ENCODE measurements at places on chromosomes 16 and 17.
A peak's percentile ranks its signal among the peaks of the same experiment; 100 is the strongest.

DNA sequence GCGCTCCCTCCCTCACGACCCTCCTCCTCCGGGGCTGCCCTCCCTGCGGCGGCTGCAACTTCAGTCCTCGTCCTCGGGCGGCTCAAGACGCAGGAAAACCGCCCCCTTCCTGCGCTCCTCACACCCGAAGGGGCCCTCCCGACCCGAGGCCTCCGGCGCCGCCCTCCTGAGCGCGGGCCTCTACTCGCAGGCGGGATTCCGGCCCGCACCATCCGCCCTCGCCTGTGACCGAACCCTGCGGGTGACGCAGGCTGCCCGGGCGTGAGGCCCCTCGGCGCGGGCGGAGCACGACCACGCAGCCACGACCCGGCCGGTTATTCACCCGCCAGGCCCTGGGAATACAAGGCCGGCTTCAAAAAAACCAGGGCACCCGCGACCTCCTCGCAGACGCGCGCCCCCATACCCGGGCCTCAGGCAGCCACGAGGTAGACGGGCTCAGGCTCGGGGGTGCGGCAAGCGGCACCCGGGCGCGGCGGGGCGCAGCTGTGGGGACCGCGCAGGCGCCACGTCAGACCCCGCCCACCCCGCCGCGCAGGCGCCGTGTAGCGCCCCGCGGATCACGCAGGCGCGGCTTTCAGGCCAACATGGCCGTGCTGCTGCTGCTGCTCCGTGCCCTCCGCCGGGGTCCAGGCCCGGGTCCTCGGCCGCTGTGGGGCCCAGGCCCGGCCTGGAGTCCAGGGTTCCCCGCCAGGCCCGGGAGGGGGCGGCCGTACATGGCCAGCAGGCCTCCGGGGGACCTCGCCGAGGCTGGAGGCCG lies at the start of gene SPG7:
Gene SPG7, plus strand, starts transcription at position 570 of the 757 bp plus-strand sequence. Its CDS starts 15 bp downstream, at position 585.
- DNase-seq, result peak; percentile 92

DNA sequence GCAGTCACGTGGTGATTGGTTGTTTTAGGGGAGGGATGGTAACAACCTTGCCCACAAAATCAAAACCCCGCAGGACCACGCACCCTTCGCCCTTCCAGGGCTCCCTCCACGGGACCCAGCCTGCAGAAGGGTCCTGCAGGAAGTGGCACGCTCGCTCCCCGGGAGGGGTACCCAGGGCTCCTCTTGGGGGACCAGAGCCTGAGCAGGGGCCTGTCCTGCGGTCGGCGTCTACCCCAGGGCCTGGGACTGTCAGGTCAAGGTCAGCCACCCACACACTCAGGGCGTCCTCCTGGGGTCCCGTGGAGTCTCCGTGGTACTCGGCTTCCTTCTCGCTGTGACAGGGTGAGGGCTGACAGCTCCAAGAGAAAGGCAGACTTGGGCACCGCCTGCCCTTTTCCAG lies 33.9 kb downstream of the ZNF469 start:
- DNase-seq, result no peak

- DNase-seq, result no peak
These were observed 2.2 kb downstream of the GSPT1 start for GRCh38 chr16:11913425-11914079.

DNA sequence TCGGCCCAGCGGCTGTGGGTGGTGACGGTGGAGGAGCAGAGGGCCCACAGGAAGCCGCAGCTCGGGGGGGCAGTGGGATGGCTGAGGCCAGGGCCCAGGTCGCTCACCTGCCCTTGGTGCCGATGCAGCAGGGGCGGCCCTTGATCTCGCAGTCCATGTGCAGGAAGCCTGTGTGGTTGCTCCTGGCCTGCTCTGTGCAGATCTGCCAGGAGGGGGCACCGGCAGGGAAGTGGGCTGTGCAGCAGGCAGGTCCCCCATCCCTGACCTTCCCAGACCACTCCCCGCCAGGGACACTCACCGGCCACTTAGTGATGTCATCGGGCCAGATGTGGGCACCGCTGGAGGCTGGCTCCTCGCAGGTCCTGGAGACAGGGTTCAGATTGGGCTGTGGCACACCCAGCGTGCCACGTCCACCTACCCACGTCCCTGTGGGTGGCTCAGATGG lies 6.2 kb downstream of the AANAT start:
- DNase-seq, result peak; percentile 68

GRCh38 chr16:46970089-46970488 lies 3.4 kb downstream of the DNAJA2 start:
- no peak for DNase-seq

DNA sequence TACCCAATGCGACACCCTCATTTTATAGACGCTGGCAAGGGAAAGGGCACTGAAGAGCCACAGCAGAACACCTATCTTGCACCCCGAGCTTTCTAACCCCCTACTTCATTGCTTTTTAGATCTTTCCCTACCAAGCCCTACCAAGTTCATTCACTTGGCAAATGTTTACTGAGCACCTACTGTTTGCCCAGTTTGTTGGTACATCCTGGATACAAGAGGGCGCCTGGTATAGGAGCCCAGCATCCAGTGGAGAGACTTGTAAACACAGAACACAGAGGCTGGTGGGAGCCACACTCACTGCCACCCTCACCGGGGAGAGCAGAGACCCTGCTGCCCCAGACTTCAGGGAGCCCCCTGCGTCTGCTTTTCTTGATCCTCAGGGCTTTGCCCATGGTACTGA lies 112.6 kb downstream of the GNAO1 start:
- DNase-seq, result no peak

GRCh38 chr17:17171186-17171585 lies 34.9 kb downstream of the PLD6 start:
- DNase-seq, result no peak

- DNase-seq, result no peak
These were observed 20.1 kb upstream of the SLC5A11 start for GRCh38 chr16:24825696-24826095.

DNA sequence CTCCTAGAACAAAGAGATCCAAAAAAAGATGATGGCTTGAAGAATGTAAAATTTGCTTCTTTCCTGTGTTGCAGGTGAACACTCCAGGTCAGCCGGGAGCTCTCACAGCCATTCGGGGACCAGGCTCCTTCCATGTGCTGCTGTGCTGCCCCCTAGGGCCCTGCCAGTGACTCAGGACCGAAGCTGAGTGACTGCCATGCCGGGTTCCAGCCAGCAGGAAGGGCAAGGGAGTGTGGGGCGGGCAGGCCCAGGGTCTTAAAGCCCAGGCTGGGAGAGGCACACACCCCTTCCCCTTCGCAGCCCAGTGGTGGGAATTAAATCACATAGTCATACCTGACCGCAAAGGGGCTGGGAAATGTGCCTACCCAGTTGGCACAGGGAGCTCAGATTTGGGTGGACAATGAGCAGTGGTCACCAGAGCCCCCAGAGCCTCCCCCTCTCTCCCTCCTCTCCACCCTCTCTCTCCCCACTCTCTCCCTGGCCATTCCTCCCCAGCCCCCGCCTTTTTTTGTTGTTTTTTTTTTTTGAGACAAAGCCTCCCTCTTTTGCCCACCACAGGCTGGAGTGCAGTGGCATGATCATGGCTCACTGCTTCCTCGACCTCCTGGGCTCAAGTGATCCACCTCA lies 11.5 kb downstream of the EPOP start:
- DNase-seq, result no peak

GRCh38 chr17:27565874-27566670 lies 64.9 kb upstream of the LGALS9 start:
- DNase-seq, result no peak

GRCh38 chr17:28396635-28397239 lies 9.3 kb downstream of the SLC46A1 start:
- no peak for DNase-seq
